ENCODE measurements at places on chromosomes 11 and 22.

DNA sequence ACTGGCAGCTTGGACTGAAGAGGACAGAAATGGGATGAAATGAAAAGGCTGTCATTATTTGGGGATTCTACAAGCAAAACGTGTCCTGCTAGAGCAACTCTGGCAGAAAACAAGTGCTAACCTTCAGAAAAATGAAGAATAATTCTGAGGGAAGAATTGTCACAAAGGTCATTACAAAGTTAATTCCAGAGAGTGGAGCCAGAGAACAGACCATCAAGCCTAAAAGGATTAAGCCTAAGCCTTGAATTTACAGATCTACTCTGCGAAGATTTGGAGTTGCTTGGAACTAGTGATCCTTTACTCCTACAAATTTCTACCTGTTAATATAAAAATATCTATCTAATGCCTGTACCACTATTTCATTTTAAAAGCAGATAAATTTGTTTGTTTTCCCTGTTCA, 1077.3 kb upstream of the CNTN5 start:
- DNase-seq: no peak

DNA sequence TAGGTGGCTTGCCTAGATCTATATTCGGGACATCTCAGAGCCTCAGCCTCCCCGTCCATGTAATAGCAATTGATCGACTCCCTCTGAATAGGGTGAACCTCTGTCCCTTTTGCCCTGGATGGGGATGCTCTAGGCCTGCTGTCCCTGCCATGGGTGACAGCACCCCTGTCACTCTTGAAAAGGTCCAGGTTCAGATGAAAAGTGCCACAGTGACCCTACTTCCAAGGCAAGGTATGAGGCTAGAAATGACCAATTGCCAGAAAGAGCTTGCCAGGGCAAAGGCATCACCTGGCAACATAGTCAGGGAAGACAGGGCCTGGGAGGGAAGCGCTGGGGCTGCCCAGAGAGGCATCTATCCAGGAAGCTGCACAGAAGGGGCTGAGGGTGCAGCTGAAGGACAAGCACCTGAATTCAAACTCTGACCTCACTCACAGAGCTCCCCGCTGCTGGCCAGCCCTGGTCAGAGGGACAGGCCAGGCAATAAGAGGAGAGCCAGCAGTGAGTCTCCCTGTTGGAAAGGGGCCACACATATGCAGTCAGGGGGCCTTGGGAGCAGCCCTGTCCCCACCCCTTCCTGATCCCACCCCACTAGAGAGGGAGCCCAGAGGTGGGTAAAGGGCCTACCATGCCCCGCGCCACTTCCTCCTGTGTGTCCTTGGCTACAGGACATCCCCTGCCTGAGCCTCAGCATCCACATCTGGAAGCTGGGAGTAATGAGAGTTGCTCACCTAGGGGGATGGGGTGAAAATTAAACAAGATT, 9.0 kb upstream of the APOBEC3A start:
- no peak for DNase-seq

GRCh38 chr11:8679006-8679405, 3.5 kb downstream of the TRIM66 start:
- DNase-seq: no peak

DNA sequence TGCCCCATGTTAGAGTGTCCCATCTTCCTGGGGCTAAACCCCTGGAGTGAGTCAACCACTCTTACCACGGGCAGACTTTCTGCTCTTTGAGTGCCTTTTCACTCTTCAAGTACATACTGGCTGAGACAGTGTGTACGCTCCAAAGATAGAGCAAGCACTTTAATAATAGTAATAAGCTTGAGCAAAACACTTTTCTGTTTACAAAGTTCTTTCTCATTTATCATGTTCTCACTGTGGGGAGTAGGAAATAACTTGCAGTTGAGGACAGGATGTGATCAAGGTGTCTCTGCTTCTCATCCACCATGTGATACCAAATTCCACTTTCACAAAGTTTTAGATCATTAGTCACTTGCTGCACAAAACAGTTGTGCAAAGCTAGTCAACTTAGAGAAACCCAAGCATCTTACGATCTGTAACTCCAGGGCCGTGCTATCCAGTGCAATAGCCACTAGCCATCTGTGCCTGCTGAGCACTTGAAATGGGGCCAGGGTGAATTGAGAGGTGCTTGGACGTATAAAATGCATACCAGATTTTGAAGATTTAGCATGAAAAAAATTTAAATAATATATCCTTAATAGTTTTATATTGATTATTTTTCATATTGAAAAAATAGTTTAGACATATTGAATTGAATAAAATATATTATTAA, 135.3 kb downstream of the KIF18A start:
- no peak for DNase-seq

- DNase-seq: no peak
These were observed 2.7 kb upstream of the PDE2A start for GRCh38 chr11:72676861-72677341.

All from HCT116 (cell line).